ENCODE measurements at places on chromosomes 3 and 15. TPM values are rescaled to one million over a fixed set of nuclear protein-coding genes. Genes with fewer than 3 reads are reported as not detected.

DNA sequence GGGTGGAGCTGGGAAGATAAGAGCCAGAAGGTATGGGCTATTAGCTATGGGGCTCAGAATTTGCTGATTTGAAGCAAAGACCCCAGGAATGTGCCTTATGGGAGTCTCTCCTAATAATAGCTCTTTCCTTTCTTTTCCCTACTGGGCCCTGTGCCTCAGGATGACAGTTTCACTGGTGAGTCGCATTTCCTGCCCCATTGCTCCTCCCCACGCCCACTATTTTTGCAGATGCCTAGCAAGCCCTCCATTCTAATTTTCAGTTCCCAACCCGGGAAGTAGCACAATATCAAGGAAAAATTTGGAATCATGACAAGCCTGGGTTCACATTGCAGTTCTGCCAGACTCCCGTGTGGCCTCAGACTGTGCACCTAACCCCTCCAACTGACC lies 583 bp downstream of the IL17RE start:
- DNase-seq, result no peak

GRCh38 chr3:175020101-175020500 lies 161.0 kb downstream of the NAALADL2 start:
- no peak for DNase-seq

DNA sequence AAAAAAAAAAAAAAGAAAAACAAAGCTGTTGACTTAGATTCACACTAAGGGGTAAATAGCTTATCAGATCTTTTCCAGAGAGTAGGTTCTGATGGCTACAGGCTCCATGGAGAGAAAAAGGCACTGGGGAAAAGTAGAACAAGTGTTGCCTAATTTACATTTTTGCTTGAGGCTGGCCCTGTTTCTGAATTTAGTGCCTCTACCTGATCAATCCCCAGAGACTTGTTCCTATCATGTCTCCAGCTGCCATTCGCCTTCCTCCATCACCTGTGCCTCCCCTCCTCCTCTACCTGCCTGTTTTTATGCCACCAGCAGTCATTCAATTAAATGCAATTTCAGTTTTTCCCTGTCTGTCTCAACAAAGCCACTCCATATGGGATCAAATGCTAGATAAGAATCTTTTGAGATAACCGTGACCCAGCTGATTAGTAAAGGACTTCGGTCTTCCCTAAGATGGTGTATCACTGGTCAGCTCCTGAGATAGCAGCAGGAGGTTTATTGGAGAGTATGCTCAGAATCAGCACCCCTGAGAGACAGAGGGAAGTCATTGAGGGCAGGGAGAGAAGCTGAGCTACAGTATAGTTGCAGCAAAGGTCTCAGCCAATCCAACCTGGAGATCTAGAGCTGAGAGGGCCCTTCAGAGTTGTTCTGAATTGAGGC lies 88.1 kb upstream of the GADL1 start:
- no peak for DNase-seq

DNA sequence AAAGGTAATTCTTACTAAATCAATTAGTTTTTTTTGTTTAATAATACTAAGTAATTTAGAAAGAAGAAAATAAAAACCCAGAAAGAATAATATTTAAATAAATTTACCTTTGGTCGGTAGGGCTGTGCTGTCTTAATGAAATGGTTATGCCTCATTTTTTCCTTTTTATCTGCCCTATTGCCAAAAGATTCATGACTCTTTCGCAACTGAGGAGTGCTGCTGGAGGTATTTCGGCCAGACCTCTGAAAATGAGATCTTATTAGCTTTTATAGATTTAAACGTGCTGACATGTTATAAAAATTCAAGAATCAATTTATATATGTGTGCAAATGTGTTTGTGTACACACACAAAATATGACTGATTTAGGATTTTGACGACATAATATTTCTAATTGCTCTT lies 67.1 kb upstream of the USP50 start:
- DNase-seq, result no peak

- DNase-seq, result no peak
Measured at GRCh38 chr3:50122071-50122470, 33.1 kb upstream of the SEMA3F start.

- no peak for DNase-seq
Measured at GRCh38 chr3:47042231-47042791, 62.8 kb downstream of the NBEAL2 start.

DNA sequence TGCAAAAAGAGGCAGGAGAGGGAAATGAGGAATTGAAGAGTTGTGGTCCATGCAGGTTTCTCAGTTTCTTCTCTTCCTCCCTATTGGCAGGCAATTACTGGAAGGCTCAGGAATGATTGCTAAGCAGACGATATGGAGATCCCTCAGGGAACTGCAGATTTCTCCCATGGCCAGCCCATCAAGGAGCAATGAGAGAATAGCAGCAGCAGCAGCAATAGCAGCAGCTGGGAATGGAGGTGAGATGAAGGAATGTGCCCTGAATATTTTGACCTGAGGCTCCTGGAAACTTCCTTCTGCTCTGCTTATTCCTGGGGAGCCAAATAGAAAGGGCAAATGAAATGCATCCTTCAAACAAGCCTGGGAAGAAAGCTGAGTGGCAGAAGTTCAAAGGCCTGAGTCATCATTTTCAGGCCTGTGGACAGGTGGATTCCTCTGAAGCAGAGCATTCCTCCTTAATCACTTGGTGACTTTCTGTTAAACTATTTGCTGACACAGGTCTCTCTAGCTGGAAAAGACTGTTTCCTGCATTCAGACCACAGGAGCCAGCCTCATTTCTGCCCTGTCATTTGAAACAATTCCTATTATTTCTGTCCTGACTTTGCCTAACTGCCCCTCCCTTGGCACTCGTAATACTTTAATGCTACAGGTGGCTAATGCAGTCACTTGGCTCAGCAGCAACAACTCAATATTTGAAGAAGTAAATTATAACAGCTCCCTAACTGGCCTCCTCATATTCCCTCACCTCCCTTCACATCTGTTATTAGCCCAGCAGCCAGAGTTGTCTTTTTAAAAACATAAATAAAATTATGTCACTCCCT lies 146.9 kb upstream of the GADL1 start:
- no peak for DNase-seq

DNA sequence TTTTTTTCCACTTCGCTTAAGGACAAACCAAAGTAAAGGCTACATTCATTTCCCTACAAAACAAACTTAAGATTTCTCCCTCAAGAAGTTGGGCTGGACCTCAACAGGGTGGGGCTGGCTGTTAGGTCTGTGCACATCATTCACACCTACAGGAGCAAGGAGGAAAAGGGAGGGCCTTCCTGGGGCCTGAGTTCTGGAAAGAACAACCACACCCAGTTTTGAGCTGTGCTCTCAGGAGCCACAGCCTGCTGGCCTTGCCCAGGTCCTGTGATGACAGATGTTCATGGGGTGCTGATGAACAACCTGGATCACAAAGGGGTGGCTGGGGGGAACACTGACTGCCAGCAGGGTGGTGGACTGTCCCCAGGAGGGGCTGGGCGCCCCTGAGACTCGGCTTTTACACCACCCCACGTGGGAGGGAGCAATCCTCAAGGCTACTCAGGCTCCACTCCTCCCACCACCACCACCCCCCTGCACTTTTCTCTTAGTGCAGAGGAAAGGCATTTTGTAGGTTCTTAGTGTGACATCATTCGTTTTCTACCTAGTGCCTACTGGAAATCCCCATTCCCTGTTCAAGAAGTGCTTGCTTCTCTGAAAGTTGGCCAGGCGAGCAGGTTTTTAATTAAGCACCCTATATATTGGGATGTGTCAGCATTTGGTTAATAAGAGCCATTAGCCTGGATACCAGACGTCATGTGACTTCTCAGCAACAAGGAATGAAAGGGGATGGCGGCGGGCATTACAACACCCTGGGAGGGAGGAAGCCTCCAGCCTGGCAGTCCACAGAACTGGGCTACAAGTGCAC lies 35.7 kb downstream of the CCNB2 start:
- DNase-seq, result no peak

GRCh38 chr3:114272271-114272670 lies 21.6 kb upstream of the TIGIT start:
- no peak for DNase-seq

The IMPG2 gene
- 0.23 TPM for polyA plus RNA-seq

The ZCWPW2 gene
- 1.4 TPM for polyA plus RNA-seq

Data from thymus (tissue), 14 donors.